ENCODE measurements at places on chromosomes 6 and 20. TPM values are rescaled to one million over a fixed set of nuclear protein-coding genes. Genes with fewer than 3 reads are reported as not detected.

The RGS17 gene
- total RNA-seq = 3.8 TPM

The COQ3 gene
- 10.1 TPM for total RNA-seq

The SRMS gene
- total RNA-seq = 0.21 TPM

The EEF1A1 gene
- total RNA-seq = 12,318 TPM

The EDN1 gene
- total RNA-seq = 0.76 TPM

The GSTA2 gene
- not detected for total RNA-seq

The TBXT gene
- total RNA-seq = 0.22 TPM

The BPIFB1 gene
- not detected for total RNA-seq

The AVP gene
- total RNA-seq = not detected

The PKHD1 gene
- total RNA-seq = 0.14 TPM

The TMEM74B gene
- 4.1 TPM for total RNA-seq

The RIPOR2 gene
- total RNA-seq = 0.31 TPM

The BPIFB2 gene
- not detected for total RNA-seq

The OR12D3 gene
- total RNA-seq = not detected

The EPPIN gene
- not detected for total RNA-seq

The NNAT gene
- total RNA-seq = 205 TPM

The DDRGK1 gene
- 46.5 TPM for total RNA-seq

DNA sequence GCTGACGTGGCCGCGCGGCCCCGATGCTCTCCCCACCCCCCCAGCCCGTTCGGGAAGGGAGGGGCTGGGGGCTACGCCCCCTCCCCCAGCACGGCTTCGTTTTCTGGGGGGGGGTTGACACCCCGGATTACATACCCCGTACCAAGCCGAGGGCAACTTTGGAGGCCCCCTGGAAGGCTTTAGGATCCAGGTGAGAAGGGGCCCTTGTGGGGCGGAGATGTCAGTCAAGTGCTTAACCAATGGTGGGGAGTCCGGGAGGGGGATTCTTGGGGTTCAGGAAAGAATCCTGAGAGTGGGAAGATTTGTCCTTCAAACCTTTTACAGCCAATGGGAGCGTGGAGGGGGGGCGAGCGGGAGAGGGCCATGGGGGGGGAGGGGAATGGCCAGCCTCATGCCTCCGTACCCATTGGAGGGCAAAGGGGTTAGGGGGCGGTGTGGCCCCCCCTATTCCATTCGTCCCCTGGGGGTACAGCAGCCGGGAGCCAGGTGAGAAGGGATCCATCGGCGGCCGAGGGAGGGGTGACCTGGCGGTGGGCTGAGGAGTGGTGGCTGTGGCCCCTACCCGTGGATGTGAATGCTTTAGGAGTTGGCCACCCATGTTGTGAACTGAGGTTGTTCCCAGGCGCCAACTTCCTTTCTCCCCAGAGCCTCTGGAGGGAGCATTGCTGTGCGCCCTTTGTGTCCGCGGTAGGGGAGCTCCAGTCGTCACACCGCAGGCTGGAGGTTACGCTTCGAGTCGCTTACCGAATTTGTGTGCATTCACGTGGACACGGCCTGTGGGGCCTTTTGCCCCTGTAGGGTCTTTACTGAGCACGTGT, 682 bp downstream of the BRD2 start:
- DNase-seq = peak; percentile 83

GRCh38 chr6:49336514-49337131, 126.4 kb downstream of the MMUT start:
- no peak for DNase-seq

- DNase-seq = no peak
Measured at GRCh38 chr6:80938131-80938530, 814.4 kb downstream of the TENT5A start.

GRCh38 chr6:135637701-135638100, 140.2 kb upstream of the AHI1 start:
- no peak for DNase-seq

GRCh38 chr20:48393737-48394314, 434.0 kb downstream of the PREX1 start:
- no peak for DNase-seq

DNA sequence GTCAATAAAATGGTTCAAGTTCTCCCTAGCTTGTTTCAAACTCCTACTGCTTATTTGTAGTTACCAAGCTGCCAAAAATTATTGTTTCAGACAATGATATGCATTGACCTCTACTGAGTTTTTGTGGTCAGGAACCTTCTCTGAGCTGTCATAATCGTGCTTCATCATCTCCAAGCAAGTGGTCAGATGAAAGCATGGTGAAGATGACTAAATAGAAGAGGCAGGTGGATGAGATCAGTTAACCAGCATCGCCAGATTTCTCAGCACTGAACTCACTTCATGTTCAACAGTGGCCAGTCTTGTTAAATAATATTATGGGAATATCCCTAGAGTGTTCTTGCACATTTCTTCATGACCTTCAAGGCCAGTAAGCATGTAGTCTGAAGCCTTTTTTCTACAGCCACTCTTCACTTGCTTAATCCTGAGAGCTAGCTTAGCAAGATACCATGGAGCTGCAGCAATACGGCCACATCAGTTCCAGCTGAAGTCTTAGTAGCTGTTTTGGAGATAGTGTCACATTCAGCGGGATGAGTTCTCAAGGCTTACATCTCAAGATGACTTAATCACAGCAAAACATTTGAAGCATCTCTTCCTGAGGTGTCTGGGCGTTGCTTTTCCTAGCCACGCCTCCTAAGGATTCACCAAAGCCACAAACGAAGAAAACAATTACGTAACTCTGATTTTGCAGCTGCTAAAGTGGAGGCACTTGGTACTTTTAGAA, 101.6 kb upstream of the TMEM30A start:
- no peak for DNase-seq

DNA sequence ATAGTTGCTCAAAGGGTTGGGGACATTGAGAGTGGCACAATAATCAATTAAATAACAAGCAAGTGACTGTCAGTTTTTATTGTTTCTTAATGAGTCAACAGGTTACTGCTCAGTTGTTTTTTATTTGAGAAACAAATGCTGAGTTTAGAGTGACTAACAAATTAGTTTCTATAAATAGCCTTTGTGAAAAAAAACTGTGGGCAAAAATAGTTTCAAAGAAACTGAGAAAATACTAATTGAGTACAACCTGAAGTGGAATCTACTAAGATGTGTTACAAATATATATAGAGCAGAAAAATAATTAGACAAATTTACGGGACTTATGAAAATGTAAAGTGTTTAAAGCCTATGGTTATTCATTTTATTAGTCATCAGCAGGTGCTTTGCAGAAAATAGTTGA, 22.3 kb downstream of the BEND6 start:
- no peak for DNase-seq

DNA sequence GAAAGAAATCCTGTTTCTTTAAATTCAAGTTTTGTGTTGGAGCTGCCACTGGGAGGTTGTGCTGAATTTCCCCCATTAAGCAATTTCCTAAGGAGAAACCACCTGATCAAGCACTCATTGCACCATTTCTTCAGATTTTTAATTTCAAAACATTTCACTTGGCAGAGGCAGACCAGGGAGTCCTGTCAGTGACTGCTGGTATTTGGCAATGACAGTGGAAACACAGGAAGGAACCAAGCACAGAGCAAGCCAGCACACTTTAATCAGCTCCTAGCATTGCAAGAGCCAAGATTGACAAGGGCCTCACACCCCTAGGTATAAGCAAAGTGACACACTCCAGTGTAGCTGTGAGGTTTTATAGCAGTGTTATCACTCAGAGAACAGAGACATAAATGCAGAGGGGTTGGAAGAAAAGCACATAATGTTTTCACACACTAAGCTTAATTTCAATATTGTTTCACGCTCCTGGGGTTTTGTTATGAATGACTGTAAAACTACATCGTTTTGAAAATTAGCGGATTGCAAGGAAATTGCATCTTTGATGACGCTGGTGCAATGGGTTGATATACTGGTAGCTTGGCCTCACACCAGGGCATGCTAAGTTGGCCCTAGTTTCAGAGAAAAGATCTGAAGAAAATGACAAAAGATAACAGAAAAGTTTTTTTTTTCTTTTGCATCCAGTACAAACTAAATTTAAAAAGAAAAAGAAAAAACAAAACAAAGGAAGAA, 768.4 kb downstream of the TFAP2A start:
- DNase-seq = no peak

GRCh38 chr6:162554531-162554930, 173.0 kb downstream of the PRKN start:
- no peak for DNase-seq

GRCh38 chr20:17687800-17688199, 5.8 kb upstream of the RRBP1 start:
- no peak for DNase-seq

- no peak for DNase-seq
Measured at GRCh38 chr6:139239064-139239463, 52.7 kb downstream of the TXLNB start.

DNA sequence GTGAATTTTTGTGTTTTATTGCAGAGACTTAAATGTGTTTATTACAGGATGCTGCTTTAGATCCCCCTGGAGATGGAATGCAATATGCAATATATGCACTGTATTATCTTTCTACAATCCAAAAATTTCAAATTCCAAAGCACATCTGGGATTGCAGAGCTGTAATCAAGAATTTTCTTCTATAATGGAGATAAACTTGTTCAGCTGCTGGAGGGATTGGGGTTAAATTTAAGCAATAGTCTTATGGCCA, 66.4 kb downstream of the MKKS start:
- DNase-seq = no peak

DNA sequence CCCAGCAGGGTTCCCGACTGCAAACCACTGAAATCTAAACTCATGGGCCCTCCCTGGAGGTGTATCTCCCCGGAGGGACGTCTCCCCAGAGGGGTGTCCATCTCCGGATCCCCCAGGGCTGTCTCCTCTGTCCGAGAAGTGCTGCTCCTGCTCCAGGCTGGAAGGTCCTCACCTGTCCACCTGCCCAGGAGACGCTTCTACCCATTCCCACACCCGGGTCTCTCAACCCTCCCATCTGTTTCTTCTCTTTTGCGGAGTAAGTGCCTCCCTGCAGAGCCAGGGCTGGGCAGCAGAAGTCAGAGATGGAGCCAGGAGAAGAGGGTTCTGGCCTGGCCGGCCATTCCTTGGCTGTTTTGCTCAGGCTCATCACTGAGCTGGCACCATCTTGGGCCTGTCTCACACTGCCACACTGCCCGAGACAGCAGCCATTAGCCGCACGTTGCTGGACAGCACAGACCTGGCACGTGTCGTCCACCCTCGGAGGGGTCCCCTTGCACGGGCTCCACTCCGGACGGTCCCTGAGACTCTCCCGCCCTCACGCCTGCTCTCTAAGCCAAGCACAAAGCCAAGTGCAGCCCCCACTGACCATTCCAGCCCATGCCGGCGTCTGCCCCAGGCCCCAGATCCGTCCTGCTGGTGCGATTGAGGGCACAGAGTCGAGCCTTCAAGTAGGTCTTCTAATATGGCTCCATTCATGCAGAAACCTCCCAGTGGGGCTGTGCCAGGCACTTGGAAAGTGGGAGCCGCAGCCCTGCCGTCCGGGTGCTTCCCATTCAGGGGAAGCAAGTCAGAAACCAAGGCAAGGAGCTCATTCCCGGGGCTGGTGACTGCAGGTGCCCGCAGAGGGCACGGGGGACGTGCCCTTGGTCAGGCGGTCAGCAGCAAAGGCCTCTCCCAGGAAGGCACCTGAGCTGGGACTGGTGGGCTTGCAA, 367.7 kb downstream of the TAF4 start:
- DNase-seq = no peak

DNA sequence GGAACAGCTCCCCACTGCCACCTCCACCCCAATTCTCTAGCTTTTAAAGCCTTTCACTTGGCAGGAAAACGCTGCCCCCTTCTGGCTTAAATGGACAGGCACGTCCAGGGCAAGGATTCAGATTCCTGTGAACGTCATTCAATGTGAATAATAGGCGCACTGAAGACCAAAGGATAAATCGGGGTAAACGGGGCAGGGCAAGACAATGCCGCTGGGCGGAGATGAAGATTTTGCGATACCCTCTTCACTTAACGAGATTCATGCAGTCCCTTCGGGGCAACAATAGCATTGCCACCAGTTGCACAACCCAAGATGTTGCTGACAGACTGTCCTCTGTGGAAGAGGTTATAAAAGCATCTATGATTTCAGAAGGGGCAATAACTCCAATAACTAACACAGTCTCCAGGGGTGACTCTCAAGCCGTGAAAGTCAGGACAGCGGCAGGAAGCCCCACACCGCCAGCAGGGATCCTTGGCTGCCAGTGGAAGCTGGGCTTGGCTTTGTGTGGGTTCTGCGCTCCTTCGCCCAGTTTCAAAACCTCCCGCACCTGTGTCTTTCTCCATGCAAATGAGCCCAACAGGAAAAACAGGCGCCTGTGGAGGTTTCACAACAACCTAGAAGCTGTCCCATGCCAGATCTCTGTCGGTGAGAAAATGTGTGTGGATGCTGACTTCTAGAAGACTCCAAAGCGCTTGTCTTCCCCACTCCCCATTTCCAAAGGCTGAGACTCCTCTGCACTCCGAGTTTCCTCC, 291.8 kb downstream of the BMP7 start:
- DNase-seq = peak; percentile 77

DNA sequence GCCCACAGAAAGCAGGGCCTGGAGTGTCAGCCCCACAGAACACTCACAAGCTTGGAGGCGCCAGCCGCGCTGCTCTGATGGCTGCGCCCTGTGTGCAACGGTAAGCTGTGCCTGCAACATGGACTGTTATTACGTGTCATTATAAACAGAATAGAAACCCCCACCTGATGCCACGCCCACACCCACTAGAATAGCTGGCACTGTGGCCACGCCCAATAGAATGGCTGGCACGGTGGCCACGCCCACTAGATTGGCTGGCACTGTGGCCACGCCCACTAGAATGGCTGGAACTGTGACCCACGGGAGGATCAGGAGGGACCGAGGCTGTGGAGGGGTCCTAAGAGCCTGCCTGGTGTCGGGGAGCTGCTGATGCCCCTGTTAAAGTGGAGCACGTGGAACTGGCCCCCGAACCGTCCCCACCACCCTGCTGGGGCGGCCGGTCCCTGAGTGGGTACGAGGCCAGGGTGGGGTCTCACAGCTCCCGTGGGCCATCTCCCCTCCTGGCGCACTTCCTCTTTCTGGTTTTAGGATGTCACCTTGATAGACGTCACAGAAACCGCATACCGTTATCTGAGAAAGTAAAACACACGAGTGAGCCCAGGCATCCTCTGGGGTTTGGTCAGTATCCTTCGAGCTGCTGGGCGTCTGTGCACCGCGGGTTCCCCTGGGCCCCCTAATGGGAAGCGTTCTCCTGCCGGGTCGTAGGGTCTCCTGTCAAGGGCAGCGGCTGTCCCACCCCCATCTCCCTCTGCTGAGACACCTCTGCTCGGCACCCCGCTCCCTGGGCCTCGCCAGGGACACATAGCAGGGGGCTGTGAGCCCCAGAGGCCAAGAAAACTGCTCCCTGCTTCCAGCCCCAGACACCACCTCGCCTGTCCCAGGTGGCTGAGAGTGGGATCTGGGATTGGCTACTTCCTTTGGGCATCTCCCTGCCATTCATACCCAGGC, 25.4 kb downstream of the SLC17A9 start:
- DNase-seq = no peak

DNA sequence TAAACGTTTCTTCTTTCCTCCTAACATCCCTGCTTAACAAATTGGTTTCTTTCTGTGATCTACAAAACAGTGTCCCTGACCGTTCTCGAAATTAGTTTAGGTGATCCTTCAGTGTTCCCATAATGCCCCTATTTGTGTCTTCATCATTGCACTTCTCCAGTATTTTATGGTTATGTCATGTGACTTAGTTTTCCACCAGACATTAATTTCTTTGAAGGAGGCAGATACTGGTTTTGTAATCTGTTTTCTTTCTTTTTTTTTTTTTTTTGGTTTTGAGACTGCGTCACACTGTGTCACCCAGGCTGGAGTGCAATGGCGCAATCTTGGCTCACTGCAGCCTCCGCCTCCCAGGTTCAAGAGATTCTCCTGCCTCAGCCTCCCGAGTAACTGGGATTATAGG, 49.2 kb downstream of the FAM217A start:
- no peak for DNase-seq

Data from H7 (cell line).